GOT3 (cell line): ENCODE measurements at places on chromosomes 3 and 15.

GRCh38 chr3:145191543-145191942 is 969.4 kb downstream of the PLOD2 start:
- DNase-seq: no peak

DNA sequence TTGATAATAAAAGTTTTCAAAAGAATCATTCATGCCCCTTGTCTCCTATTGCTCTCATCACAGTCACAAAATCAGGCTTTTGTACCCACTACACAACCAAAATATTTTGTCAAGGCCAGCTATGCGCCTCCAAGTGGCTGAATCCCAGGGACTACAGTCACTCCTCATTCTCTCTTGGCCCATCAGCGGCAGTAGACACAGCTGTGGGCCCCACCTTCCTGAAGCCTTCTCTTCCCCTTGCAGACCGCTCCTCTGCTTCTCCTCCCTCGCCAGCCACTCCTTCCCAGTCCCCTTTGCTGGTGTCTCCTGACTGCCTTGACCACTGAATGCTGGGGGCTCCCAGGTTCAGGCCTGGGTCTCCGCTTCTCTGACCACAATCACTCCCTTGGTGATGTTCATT is 52.1 kb downstream of the LSM3 start:
- no peak for DNase-seq

GRCh38 chr3:174859114-174859735 is at the start of gene NAALADL2:
NAALADL2 (plus strand) TSS chr3:174859334.
- DNase-seq: no peak

- no peak for DNase-seq
Observed at GRCh38 chr3:191762323-191762960, 301.5 kb downstream of the PYDC2 start.

GRCh38 chr15:70264738-70265465 is 167.2 kb upstream of the TLE3 start:
- DNase-seq: no peak

DNA sequence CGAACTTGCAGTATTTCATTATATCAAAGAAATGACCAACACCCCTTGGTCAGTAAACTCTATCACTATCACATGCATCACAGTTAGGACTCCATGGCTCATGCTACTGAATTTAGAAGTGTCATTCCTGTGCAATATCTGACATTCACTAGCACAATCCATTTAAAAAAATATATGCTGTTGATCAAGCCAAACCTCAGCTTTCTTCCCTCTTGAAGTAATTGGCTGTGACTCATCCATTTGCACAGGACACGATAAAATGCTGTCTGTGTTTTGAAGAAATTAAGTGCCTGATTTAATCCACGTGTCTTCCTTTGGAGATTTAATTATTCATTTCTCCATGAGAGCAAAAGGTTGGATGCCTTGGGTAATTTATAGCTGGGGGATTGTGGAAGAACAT is 38.9 kb downstream of the CPNE4 start:
- no peak for DNase-seq

DNA sequence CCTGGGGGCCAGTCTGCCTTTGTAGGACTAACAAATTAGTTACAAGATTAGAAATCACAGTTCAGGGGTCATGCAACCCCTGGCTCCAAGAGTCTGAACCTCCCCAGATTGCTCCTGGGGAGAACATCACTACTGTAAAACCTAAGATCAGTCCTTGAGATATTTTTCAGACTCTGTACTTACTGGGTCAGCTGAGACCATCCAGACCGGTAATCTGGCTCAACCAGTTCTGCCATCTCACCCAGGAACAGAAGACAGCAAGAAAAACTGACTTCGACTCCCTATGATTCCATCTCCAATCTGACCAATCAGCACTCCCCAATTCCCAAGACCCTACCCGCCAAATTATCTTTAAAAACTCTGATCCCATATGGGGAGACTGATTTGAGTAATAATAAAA is 47.5 kb downstream of the NMD3 start:
- no peak for DNase-seq

DNA sequence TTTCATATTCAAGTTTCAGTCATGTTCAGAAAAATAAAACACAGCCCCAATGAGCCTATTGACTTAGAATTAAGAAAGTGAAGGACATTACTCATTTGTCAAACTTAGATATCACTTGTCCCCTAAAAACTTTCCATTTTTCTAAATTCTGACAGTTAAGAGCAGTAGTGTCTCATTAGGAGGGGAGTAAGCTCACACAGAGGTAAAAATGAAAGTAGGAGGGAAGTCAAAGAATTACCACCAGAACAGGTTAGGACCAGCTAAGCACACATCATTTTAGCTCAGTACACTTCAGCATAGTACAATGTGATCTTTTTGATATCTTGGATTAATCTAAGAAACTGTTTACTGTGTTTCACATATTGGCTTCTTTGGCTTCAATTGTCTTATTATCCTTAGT is 64.3 kb downstream of the OSTN start:
- DNase-seq: no peak

DNA sequence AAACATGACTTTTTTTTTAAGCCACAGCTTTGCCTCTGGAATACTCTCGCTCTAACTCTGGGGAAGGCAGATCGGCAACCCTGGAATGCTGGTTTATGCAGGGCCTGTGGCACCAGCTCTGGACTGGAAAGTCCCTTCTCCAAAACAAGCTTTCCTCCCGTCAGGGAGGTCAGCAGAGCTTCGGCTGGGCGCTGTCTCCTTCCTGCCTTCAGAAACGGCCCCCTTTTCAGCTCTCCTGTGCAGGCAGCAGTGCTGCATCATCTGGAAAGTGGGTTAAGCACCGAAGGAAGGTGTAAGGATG is 42.7 kb upstream of the SKOR1 start:
- DNase-seq: no peak

- DNase-seq: no peak
Observed at GRCh38 chr15:66649235-66649984, 52.6 kb upstream of the SMAD6 start.

DNA sequence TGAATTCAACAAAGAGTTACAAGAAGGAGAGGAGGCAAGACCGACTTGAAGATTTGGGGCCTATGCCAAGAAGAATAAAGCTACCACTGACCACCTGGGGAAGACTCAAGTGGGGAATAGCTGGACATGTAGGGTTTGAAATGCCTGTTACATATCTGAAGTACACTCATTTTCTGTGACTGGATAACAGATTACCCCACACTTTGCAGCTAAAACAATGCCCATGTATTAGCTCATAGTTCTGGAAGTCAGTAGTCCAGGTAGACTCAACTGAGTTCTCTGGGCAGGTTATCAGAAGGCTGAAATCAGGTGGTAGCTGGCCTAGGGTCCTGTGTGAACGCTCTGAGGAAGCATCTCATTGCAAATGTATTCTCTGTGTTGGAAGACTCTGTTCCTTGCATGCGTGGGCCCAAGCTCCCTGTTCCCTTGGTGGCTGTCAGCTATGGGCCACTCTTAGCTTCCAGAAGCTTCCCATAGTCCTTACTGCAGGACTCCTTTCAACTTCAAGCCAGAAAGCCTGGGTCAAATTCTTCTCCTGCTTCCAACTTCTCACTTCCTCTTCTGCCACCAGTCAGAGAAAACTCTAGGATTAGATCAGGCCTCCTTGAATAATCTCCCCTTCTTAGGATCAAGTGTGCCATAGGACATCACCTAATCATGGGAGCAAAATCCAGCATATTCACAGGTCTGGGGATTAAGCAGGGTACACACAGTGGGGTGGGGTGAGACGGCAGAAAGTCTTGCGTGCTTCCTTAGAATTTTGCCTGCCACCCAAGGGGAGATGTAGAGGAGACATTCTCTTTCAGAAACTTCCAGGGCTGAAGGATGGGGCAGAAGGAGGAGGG is 187.8 kb downstream of the SHQ1 start:
- no peak for DNase-seq

GRCh38 chr3:136984837-136985236 is 27.1 kb downstream of the IL20RB start:
- no peak for DNase-seq

GRCh38 chr3:101807888-101808287 is 28.9 kb downstream of the NXPE3 start:
- DNase-seq: no peak
